ENCODE measurements at places on chromosomes 4 and X.
A peak's percentile ranks its signal among the peaks of the same experiment; 100 is the strongest.

GRCh38 chr4:165177725-165178666 lies 29.4 kb upstream of the KLHL2 start:
- no peak for DNase-seq

DNA sequence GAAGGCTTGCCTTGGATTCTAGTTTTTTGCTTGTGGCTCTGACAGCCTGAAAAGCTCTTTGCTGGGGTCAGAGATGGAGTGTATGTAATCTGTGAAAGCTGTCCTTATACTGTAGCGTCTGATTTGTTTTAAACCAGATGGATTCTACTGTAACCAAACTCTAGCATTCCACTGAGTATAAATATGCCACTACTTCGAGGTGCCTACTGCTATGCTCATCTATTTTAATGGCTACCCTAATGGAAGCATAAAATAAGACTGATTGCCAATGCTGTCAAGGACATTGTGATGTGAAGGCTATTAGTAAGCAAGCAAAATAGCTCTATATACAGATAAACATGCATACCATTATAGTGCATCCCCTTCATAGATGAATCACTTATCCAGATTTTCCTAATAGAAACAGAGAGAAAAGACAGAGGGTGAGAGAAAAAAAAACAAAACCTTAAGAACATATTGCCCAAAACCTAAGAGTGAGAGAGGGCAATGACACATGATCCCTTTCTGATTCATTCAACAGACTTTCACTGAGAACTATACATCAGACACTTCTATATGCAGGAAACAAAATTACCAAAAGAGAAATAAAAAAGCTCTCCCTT lies 1025.8 kb upstream of the LCORL start:
- DNase-seq, result no peak

DNA sequence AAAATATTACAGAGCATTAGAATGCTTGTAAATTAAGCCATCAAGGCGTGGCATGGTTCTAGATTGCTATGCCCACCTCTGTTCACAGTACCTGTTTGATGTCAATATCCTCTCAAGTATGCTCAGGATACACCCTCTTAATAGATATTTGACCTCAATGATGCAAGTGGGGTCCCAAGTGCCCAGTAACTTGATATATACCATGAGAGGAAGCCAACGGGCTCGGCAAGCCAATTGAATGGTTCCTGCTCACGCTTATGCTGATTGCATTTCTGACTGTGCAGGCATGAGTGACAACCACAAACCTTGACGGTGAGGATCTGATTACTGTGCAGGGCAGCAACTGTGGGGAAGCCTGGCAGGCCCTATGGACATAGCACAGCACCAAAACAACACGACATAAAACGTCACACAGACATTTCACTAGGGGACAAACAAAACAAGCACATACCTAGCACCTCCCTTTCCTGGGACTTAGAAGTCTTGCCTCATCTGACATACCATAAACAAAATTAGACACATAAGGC lies 179.1 kb upstream of the ETNPPL start:
- no peak for DNase-seq

- DNase-seq, result no peak
These were observed 63.2 kb downstream of the QDPR start for GRCh38 chr4:17448689-17449088.

GRCh38 chr4:115454228-115454627 lies 340.8 kb upstream of the NDST4 start:
- DNase-seq, result no peak

GRCh38 chrX:14355556-14355955 lies 173.8 kb upstream of the GLRA2 start:
- DNase-seq, result no peak

- DNase-seq, result no peak
These were observed 83.7 kb downstream of the FREM3 start for GRCh38 chr4:143616771-143617170.

GRCh38 chr4:19657856-19658255 lies 593.8 kb upstream of the SLIT2 start:
- no peak for DNase-seq

GRCh38 chr4:138979742-138980141 lies 35.8 kb upstream of the NOCT start:
- no peak for DNase-seq

- no peak for DNase-seq
These were observed 629.7 kb downstream of the STIM2 start for GRCh38 chr4:27490315-27490714.

- no peak for DNase-seq
These were observed 30.8 kb downstream of the NOP14 start for GRCh38 chr4:2932321-2932950.

DNA sequence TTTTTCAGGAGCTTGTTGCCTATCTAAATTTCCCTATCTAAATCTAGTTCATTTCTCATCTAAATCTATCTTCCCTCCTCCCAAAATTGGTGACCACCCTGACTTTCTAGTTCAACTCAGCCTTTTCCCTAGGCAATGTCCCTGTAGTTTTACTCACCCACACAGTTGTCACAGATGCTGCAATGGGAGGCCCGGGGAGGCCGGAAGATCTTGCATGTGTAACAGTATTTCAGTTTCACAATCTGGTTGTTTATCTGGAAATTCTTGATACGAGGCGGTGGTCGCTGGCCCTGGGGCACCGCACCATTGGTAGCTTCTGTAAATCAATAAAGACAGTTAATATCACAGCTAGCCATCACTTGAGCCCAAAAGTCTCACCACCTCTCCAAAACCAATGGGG lies 20.2 kb downstream of the ZDHHC9 start:
- no peak for DNase-seq

- no peak for DNase-seq
These were observed 33.2 kb downstream of the NBDY start for GRCh38 chrX:56762220-56762619.

DNA sequence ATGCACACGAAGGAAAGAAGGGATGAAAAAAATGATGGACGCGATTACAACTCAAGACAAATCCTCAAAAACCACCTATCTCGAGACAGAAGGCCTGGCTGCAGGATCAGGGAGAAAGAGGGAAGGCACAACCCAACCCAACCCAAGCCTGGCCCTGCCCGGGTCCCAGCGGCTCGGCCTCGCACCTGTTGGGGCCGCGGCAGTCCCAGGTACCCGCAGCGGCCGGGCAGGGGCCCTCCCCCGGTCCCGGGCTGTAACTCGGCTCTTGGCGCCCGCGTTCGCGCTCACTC lies 464 bp downstream of the RASGEF1B start:
- no peak for DNase-seq

GRCh38 chrX:25941559-25942250 lies 196.4 kb upstream of the MAGEB18 start:
- DNase-seq, result no peak

- DNase-seq, result no peak
These were observed 787 bp upstream of the TET2 start for GRCh38 chr4:105145903-105146275.

GRCh38 chrX:25527596-25527995 lies 511.8 kb upstream of the ARX start:
- no peak for DNase-seq

GRCh38 chrX:63327788-63328187 lies 23.3 kb downstream of the SPIN4 start:
- DNase-seq, result no peak

- no peak for DNase-seq
These were observed 95.1 kb upstream of the STIM2 start for GRCh38 chr4:26765515-26765914.

DNA sequence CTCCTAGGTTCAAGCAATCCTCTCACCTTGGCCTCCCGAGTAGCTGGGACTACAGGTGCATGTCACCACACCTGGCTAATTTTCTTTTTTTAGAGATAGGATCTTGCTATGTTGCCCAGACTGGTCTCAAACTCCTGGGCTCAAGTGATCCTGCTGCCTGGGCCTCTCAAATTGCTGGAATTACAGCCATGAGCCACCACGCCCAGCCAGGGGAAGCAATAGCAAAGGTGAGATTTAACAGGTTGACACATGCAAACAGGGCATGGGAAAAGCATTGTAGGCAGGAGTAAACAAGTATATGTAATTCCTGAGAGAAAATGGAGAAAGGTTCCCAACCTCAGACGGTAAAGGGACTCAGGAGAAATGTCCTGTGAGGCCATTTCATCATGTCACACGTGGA lies 33.6 kb upstream of the TBL1X start:
- no peak for DNase-seq

GRCh38 chr4:74181219-74181618 lies 23.3 kb downstream of the MTHFD2L start:
- no peak for DNase-seq

- DNase-seq, result no peak
These were observed 75.8 kb downstream of the JAKMIP1 start for GRCh38 chr4:6124386-6125102.

DNA sequence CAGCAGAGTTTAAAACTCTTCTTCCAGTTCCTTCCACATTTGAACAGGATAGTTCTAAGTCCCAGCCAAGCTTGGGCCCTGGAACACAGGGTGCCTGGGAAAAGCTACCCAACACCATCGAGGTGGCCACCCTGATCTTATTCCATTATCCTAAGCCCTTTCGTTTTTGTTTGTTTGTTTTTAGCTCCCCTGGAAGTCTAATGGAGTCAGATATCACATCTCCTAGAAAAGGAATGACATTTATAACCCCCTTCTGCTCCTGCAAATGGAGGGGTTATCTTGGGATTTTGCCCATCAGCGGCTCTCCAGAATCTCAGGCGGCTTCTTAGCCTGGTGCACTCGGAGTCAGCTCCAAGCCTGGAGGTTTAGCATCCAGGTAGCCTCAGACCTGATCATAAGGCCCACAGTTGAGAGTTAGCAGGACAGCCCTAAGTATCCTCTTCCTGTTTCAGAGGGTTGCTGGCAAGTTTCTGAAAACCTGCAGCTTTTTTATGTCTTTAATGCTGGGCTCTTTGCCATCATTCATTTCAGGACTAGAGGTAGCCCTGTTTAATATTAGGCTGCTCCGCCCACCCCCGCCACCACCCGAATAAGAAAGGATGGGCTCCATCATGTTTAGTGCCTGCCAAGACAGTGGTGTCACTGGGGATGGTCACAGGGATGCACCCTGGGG lies 230.0 kb upstream of the LNX1 start:
- no peak for DNase-seq

- DNase-seq, result no peak
These were observed 14.0 kb downstream of the SORCS2 start for GRCh38 chr4:7206385-7206784.

- no peak for DNase-seq
These were observed 115.0 kb upstream of the TLL1 start for GRCh38 chr4:165758086-165758485.

GRCh38 chr4:60805500-60806313 lies 394.4 kb upstream of the ADGRL3 start:
- no peak for DNase-seq

DNA sequence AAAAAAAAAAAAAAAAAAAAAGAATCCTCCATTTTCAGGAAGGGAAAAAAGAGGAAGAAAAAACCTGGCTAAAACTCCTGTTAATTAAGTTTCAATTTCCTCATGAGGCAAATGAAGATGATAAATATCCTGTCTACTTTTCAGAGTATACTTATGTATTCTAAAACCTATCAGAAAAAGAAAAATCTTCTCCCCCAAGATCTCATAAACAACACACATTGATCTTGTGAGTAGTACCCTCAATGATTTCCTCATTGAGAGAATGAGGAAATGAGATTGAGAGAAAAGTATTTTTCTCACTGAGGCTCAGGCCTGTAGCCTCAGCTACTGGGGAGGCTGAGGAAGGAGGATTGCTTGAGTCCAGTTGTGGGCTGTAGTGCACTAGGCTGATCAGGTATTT lies 146.7 kb downstream of the TET2 start:
- DNase-seq, result no peak

- no peak for DNase-seq
These were observed 30.1 kb upstream of the CFAP299 start for GRCh38 chr4:80305466-80305865.

GRCh38 chrX:40299641-40300046 lies 201.9 kb upstream of the BCOR start:
- no peak for DNase-seq

- DNase-seq, result no peak
These were observed 332.1 kb upstream of the IGFBP7 start for GRCh38 chr4:57442241-57442640.

GRCh38 chr4:29295280-29295679 lies 1424.9 kb upstream of the PCDH7 start:
- no peak for DNase-seq

GRCh38 chr4:10157478-10158332 lies 41.1 kb upstream of the WDR1 start:
- DNase-seq, result peak; percentile 58

- no peak for DNase-seq
These were observed 40.0 kb upstream of the TEX13A start for GRCh38 chrX:105260291-105261043.

GRCh38 chr4:93814722-93815121 lies 13.8 kb upstream of the ATOH1 start:
- DNase-seq, result no peak

GRCh38 chr4:53315300-53315699 lies 50.6 kb downstream of the SCFD2 start:
- DNase-seq, result no peak

DNA sequence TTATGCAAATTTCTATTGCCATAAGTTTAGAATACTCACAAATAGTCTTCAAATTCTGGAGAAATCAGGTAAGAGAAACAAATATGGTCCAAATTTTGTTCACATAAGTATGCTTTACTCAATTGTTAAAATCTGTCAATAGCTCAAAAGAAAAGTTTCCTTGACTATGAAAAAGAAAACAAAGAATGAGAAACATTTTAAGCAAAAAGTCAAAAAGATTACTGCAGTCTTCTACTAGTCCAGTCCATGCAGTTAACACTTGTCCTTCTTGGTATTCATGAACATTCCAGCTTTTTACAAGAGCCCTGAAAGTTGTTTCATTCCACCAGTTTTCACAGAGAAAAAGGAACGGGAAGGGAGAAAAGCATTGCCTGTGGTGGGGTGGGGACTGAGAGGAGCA lies 54.7 kb upstream of the ZXDA start:
- no peak for DNase-seq

DNA sequence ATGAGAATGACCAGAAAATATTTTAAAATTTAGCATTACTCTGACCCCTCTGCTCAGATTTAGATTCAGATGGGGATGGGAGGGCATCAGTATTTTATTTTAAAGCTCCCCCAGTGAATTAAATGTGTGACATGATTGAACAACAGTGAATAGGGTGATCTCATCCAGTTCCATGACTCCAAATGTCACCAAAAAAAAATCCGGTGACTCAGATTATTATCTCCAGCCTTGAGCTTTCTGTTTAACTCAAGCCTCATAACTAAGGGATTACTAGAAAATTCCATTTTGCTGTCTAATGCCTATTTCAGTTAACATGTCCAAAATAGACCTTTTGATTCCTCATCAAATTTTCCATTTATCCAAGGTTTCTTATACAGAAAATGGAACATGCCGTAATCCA lies 121.8 kb upstream of the TMEM47 start:
- DNase-seq, result no peak

- DNase-seq, result no peak
These were observed 26.3 kb downstream of the FGFBP1 start for GRCh38 chr4:15912236-15912635.

GRCh38 chrX:97849951-97850350 lies 966.2 kb downstream of the RPA4 start:
- no peak for DNase-seq

DNA sequence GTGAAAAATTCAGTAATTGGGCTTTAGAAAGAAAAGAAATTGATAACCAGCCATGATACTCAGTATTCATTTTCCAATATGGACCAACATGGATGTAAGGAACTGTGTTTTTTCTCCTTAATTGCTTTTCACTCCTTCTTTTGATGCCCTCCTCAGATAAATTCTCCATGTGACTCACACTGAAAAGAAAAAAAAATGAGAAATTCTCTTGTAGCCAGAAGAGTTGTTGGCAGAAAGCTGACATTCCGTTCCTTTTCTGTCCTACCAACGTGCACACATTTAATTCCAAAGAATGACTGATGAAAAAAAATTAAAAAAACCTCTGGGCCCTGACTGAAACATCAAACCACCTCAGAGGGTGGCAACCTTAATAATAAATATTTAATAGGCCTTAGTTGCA lies 153.1 kb downstream of the AMELX start:
- DNase-seq, result no peak
